ENCODE measurements at places on chromosomes 6 and 20. TPM values are rescaled to one million over a fixed set of nuclear protein-coding genes. Genes with fewer than 3 reads are reported as not detected.

DNA sequence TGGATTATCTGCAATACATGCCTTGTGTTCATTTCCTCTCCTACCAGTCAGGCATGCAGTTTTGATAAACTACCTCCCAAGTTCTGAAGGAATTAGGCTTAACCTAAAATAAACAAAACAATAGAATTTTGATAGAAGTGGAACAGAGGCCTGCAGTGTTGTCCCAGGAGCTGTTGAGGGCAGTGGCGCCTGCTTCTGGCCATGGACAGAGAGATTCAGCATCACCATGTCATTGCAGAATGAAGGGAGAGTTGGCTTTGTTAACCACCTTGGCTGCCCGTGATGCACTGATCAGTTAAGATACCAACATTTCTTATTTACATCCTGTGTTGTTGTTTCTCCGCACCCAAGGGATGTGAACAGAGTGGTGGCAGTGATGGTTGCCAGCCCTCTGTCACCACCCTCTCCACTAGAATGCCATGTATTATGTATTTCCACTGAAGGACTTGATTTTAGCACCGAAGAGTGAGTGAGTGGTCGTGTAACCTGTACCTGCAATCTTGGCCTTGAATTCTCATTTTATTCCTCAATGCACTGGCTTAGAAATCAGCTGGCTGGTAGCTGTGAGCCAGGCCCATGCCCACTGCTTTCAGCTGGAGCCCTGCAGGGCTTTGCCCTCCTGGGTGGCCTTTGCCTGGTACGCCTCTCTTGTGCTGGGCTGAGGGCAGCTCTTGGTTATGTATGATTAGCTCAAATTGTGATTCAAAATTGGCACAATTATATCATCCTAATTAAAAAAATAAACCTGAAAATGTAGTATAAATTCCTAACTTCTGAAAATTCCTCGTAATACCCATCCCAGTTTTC lies 56.5 kb downstream of the SHLD1 start:
- peaks cover 10% of the 10 kb centered on the region for H3K4me1 ChIP-seq
- H3K36me3 ChIP-seq, result no peaks in the 10 kb centered on the region
- no peak for DNase-seq
- no peak overlapping the region for H3K4me3 ChIP-seq
- H3K27me3 ChIP-seq, result no peaks in the 10 kb centered on the region

The HACE1 gene
- 10.4 TPM for total RNA-seq

The CST7 gene
- not detected for total RNA-seq

DNA sequence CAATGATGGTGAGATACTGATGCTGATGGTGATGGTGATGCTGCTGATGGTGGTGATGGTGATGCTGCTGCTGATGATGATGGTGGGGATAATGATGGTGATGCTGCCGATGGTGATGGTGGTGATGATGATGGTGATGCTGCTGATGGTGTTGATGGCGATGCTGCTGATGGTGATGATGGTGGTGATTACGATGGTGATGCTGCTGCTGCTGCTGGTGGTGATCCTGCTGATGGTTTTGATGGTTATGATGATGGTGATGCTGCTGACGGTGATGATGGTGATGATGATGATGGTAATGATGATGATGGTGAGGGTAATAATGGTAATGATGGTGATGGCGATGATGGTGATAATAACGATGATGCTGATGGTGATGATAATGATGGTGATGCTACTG lies 50.0 kb downstream of the ARHGAP40 start:
- H3K27ac ChIP-seq, result no peak overlapping the region
- no peak for DNase-seq
- H3K36me3 ChIP-seq, result no peaks in the 10 kb centered on the region
- peaks cover 3% of the 10 kb centered on the region for H3K4me1 ChIP-seq
- peaks cover 54% of the 10 kb centered on the region for H3K27me3 ChIP-seq
- H3K4me3 ChIP-seq, result no peak overlapping the region

The SLC17A3 gene
- total RNA-seq, result not detected

DNA sequence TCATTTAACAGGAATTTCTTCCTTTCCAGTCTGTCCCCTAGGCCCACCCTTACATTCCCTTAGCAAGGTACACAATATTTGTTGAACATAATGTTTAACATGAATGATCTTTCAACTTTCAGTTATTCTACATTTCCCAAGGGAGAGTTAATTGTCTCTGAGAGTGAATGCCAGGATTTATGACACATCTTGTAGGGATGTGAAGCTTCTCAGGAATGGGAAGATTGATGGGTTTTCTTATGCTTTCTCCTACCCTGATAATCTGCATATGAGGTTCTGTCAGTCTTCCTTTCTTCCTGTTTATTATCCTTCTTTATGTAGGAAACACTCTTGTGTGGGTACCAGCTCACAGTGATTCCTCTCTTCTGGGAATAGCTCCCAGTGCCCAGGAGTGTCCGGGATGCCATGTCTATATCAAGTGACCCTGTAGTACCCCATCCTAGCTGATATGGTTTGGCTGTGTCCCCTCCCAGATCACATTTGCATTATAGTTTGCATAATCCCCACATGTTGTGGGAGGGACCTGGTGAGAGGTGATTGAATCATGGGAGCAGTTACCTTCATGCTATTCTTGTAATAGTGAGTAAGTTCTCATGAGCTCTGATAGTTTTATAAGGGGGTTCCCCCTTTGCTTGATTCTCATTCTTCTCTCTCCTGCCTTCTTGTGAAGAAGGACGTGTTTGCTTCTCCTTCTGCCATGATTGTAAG lies 7.1 kb upstream of the FYN start:
- H3K36me3 ChIP-seq, result no peaks in the 10 kb centered on the region
- no peak overlapping the region for H3K27ac ChIP-seq
- peaks cover 4% of the 10 kb centered on the region for H3K27me3 ChIP-seq
- no peaks in the 10 kb centered on the region for H3K4me1 ChIP-seq

DNA sequence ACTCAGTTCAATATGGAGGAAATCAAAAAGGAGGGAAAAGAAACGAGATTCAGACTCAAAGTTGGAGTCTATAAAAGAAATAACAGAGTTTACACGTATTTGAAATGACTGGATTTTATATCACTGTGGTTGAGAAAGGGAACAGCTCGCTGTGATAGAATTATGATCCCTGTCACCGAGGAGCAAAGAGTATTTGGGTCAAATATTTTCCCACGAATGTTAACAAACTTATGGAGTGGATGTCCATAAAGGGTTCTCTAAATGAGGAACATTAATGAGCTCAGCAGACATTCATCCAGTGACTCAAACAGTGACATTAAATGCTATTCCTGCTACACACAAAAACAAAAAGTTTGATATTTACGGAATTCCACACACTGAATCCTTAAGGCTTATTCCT lies 57.9 kb downstream of the FHL5 start:
- H3K27ac ChIP-seq, result no peak overlapping the region
- no peaks in the 10 kb centered on the region for H3K36me3 ChIP-seq
- no peak for DNase-seq

DNA sequence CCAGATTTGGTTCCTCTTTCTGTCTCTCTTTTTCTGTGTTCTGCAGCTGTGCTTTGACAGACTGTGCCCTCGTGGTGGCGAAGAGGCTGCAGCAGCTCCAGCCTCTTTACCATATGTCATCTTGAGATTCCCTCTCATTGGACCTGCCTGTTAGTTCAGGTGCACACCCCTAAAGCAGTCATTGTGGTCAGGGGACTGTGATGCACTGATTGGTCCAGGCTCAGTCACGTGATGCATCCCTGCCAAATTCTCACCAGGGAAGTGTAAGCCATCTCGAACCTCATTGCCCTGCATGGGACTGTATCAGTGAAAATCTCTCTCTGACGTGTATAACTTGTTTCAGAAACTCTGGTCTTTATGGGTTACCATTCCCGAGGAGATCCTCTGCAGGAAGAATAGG lies 160.3 kb downstream of the EYA2 start:
- H3K36me3 ChIP-seq, result no peaks in the 10 kb centered on the region
- no peak overlapping the region for H3K4me3 ChIP-seq
- H3K27me3 ChIP-seq, result no peaks in the 10 kb centered on the region
- H3K4me1 ChIP-seq, result peaks cover 24% of the 10 kb centered on the region

GRCh38 chr20:52943185-52943841 lies 28.8 kb upstream of the TSHZ2 start:
- H3K4me3 ChIP-seq, result no peak overlapping the region
- no peak for DNase-seq
- H3K4me1 ChIP-seq, result peaks cover 6% of the 10 kb centered on the region
- H3K36me3 ChIP-seq, result no peaks in the 10 kb centered on the region
- no peak overlapping the region for H3K27ac ChIP-seq
- no peaks in the 10 kb centered on the region for H3K27me3 ChIP-seq

DNA sequence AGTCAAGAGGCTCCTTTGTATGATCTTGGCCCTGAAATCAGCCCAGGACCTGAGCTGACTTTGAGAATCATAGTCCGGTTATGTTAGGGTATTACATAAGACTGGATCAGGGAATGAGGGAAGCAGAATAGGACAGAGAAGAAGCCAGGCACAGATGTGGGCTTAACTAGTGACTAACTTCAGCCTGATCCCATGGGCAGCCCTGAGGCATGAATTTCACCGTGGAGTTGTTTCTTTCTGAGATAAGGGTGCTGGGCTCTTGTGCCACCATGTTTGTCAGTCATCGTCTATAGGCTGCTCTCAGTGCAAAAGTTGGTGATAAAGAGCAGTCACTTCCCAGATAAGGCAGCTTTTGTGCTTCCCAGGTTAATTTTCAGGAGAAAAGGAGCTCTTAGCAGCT lies 544.7 kb upstream of the SPTLC3 start:
- DNase-seq, result no peak
- no peak overlapping the region for H3K27ac ChIP-seq
- H3K4me3 ChIP-seq, result no peak overlapping the region

The TRIM10 gene
- total RNA-seq, result 0.17 TPM

DNA sequence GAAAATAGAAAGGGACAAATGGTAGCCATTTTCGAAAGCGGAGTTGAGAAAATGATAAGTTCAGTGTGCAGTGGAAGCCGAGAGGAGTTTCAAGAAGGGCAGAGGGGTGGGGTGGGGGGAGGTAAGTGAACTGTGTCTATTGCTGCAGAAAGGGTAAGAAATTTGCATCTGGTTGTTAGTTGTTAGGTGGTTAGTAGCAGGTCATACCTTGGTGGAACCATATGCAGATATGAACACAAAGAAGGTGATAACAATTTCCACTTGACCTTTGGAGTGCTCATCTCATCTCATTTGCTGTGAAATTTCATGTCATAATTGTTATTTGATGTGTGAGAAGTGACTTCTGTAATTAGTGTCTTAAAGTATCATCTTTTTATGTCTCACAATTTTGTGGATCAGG lies 288.2 kb downstream of the QKI start:
- peaks cover 13% of the 10 kb centered on the region for H3K27me3 ChIP-seq
- H3K36me3 ChIP-seq, result no peaks in the 10 kb centered on the region
- H3K27ac ChIP-seq, result no peak overlapping the region

GRCh38 chr20:20076297-20077065 lies 24.1 kb downstream of the CFAP61 start:
- H3K4me1 ChIP-seq, result no peaks in the 10 kb centered on the region
- H3K36me3 ChIP-seq, result no peaks in the 10 kb centered on the region
- H3K27ac ChIP-seq, result no peak overlapping the region
- peaks cover 19% of the 10 kb centered on the region for H3K27me3 ChIP-seq
- no peak overlapping the region for H3K4me3 ChIP-seq
- no peak for DNase-seq

The RIMS4 gene
- total RNA-seq, result 3.6 TPM

DNA sequence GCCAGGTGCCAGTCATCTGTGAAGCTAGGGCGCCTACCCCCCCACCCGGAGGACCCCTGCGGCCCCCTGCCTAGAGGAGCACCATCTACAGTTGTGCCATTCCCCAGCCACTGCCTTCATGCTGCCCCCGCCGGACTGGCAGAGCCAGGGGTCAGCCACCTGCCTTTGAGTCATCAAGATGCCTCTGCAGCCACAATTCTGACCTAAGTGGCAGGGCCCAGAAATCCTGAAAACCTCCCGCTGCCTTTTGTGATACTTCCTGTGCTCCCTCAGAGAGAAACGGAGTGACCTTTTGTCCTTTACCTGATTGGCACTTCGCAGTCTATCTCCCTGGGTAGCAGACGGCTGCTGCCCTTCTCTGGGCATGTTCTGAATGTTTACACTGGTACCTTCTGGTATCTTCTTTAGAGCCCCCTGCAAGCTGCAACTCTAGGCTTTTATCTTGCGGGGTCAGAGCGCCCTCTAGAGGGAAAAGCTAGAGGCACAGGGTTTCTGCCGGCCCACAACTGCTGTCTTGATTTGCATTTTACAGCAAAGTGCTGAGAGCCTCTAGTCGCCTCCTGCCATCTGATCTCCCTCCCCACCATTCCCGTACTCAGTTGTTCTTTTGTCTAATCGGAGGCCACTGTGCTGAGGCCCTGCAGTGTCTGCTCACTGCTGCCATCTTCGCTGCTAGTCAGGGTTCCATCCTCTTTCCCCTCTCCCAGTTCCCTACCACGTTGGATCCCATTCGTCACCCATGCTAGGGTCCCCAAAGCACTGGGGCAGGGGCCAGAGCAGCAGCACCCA lies 26.9 kb downstream of the SPATA2 start:
- H3K4me1 ChIP-seq, result peaks cover 52% of the 10 kb centered on the region
- H3K36me3 ChIP-seq, result peaks cover 4% of the 10 kb centered on the region
- H3K27me3 ChIP-seq, result no peaks in the 10 kb centered on the region
- no peak for DNase-seq

Data from type B pancreatic cell (in vitro differentiated cells).